ENCODE measurements at places on chromosomes 4 and X.

DNA sequence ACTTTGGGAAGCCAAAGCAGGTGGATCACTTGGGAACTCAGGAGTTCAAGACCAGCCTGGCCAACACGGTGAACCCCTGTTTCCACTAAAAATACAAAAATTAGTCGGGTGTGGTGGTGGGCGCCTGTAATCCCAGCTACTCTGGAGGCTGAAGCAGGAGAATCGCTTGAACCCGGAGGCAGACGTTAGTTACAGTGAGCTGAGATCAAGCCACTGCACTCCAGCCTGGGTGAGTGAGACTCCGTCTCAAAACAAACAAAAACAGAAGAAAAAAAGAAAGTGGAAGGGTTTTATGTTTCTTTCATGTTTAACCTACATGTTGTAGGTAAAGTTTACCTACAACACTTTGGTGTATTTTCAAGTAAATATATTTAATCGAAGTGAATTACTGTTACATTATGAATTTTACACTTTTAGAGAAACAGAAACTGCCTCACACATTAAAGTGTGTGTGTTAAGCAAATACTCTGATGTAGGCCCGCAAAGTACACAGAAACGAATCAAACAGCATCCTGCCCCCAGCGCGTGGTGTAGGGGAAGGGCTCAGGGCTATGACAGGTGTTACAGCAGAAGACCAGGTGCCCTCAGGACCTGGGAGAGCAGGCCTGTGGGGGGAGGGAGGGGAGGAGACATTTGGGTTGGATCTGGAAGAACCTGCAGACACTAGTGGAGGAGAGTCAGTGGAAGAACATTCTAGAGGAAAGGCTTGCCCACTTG is 39.0 kb downstream of the PTTG2 start:
- DNase-seq = no peak

DNA sequence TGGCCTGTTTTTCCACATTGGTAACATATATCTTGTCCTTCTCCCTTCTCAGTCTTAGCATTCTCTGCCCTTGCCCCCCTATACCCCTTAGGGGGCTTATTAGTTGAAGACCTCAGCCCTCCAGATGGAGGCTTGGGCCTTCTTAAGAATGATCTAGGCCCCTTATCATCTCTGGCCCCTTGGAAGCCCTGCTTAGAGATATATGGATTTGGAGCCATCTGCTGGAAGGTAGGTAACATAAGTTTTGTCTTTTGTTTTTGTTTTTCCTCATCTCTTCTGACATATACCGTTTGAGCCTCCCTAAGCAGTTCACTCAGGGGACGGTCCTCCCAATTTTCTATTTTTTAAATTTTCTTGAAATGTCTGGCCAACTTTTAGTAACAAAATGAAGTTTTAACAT is 48.3 kb upstream of the NAP1L2 start:
- no peak for DNase-seq

GRCh38 chr4:5143306-5143861 is 92.1 kb downstream of the STK32B start:
- no peak for DNase-seq

GRCh38 chr4:109375778-109376414 is 57.7 kb upstream of the SEC24B start:
- no peak for DNase-seq

- no peak for DNase-seq
Measured at GRCh38 chr4:143597276-143597675, 83.8 kb downstream of the SMARCA5 start.

All from Right ventricle myocardium superior (tissue), 1 donor.